AG04450 (cell line): ENCODE measurements at places on chromosomes 11 and 22. TPM values are rescaled to one million over a fixed set of nuclear protein-coding genes. Genes with fewer than 3 reads are reported as not detected.

DNA sequence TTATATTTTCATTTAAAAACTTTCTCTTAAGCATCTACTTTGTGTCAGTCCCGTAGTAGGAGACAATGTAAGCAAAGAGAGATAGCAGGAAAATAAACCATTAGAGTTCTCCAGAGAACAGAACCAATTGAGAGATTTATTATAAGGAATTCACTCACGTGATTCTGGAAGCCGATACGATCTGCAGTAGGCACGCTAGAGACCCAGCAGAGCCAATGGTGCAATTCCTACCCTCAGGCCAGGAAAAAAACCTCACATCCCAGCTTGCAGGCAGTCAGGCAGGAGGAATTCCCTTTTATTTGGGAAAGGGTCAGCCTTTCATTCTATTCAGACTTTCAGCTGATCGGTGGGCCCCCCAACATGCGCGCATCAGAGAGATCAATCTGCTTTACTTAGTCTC lies 7.3 kb upstream of the PLEKHA7 start:
- no peak for DNase-seq

- no peak for DNase-seq
These were observed 14.1 kb downstream of the PIK3IP1 start for GRCh38 chr22:31278151-31278621.

DNA sequence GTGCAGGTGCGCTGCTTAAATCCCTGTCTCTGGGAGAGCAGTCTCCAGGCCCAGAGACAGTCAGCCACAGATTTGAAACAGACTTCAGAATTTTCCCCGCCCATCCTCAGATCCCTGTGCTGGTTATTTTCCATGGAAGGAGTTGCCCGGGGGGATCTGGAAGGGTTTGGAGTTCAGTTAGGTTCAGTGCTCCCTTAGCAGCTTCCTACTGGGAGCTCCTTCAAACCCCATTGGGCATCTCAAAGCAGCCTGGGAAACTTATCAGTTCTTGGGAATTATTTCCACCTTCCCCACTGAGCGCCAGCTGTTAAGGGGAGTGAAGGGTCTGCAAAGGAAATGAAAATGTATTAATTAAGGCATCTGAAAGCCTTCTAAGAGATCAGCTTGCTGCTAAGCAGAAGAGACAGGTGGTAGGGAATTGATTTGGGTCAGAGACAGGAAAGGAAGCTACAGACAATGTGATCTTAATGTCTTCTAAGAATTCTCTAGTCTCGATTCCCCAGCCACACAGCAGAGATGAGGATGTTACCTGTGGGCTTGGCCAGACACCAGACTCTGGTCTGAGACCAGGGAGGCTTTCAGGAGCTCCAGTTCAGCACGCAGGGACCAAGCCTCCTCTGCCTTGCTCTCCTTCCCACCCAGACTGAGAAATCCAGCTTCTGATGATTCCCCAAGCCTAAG lies 106.2 kb upstream of the TBCEL start:
- no peak for DNase-seq

DNA sequence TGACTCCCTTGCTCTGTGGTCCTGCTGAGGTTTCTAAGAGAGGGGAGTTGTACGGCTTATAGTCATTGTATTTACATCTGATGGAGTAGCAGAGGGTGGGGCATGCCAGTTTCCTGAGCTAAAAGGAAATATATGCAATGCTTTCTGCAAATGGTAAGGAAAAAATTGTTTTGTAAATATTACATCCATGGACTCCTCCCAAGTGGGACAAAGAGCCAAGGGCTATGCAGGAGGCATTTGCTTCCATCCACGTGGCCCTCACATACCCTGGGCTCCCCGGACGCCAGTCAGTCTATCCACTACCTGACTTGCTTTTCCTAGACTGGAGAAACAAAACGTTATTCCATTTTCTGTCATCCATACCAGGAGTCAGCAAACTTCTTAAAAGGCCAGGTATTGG lies 59.7 kb upstream of the PITPNB start:
- DNase-seq: no peak

Gene TUBA8
- 2.7 and 3.0 TPM in 2 replicates for polyA plus RNA-seq

- no peak for DNase-seq
These were observed 41.6 kb downstream of the PITPNB start for GRCh38 chr22:27877501-27877900.

Gene FOLR3
- 0.24 and 0.25 TPM in 2 replicates for polyA plus RNA-seq

GRCh38 chr22:28230671-28231070 lies 311.6 kb upstream of the PITPNB start:
- DNase-seq: no peak

DNA sequence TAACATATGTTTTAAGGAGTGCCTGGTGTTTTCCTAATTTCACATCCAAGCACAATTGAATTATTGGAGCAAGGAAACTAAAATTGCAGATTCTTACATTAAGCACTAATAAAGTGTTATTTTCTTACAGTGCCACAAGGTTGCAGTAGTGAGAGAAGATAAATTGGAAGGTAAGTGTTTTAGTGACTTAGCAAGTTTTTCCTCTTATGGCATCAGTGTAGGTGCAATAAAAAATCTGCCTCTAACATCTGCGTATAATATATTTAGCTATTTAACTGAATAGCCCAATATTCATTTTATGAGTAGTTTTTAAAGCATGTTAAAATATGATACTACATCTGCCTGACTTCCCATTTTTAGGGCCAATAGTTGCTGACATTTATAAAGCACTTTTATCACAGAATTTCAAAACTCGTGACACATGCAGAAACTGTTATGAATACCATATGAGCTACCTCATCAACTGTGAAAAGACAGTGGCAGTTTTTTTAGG lies 19.0 kb downstream of the POLD3 start:
- DNase-seq: peak; percentile 54

DNA sequence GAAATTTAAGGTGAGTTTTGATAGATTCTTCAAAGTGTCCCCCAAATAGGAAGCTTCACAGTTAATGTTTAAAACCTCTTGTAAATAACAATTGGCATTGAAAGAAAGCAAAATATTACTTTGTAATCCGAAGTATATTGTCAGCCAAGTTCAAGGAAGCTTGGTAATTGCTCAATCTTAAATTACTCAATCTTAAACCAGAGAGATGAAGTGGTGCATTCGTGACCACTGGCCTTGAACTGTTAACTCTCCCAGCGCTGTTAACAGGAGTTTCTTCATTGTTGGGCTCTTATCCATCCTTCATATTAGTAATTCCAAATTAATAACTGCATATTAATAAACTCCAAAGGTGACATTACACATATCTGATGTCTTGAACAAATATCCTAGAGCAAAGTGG lies 20.6 kb upstream of the FDX1 start:
- no peak for DNase-seq

- no peak for DNase-seq
These were observed 30.4 kb downstream of the USH1C start for GRCh38 chr11:17513853-17514252.

- no peak for DNase-seq
These were observed 1335.3 kb downstream of the TBC1D22A start for GRCh38 chr22:48097723-48098122.

Gene ELF5
- polyA plus RNA-seq: not detected in 2 replicates

Gene MMP27
- not detected in 2 replicates for polyA plus RNA-seq

DNA sequence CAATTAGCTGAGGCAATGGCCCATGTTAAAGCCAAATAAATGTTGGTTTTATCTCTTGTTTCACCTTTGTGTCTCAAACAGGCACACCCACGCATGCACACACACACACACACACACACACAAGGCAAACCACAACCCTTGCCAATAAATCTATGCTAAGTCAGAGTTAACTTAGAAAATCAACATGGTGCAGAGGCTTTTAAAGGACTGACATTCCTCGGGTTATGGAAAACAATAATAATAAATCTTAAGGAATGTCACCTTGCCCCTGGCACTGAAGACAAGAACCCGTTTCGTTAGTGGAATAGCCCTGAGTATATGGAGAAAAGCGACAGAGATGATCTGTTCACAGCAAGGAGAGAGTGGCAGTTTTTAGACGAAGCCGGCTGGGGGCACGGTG lies 326.3 kb downstream of the NTM start:
- DNase-seq: no peak

Gene GAS2L1
- 4.5 and 5.2 TPM in 2 replicates for polyA plus RNA-seq

Gene SPDYC
- not detected in 2 replicates for polyA plus RNA-seq

Gene MMP3
- polyA plus RNA-seq: 1.2 and 2.1 TPM in 2 replicates

GRCh38 chr11:31687861-31688260 lies 123.3 kb downstream of the PAX6 start:
- DNase-seq: no peak

DNA sequence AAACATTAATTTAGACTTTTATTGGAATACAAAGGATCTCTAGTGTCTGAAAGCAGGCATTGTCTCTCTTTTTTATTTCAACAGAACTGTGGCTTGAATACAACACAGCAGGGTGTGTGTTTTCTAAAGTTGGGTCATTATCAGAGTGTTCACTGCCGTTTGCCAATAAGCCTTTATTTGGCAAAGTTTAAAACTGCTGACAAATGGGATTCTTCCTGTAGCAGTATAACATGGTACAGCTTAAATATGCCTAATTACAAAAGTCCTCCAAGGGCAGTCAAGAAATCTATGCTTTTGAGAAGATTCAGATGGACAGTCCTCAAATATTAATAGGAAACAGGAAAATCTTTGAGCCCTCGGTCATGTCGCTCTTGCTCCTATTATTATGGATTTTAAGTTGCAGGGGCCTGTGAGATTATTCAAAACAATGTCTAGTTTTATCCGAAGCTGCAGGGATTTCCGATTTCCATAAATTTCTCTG lies 199.9 kb downstream of the MAML2 start:
- no peak for DNase-seq

DNA sequence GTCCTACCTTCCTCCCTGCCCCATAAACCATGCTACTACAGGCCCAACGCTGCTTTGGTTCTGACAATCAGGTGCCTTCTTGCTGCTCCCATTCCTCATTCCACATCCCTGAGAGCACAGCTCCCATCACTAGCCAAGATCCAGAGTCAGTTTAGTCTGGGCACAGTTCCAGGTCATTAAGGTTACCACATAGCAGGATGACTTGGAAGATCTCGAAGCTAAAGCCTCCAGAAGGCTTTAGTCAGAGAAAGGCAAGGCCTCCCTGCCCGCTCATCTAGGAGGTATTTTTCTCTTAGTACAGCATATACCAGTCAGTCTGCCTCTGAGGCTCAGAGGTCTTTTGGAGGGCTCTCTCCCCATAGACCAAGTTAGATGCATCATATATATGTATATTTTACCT lies 30.3 kb downstream of the TRIM66 start:
- peak; percentile 93 for DNase-seq

Gene PGGHG
- 4.0 and 5.2 TPM in 2 replicates for polyA plus RNA-seq

GRCh38 chr11:111845276-111846028 lies 25.9 kb downstream of the ALG9 start:
- no peak for DNase-seq

DNA sequence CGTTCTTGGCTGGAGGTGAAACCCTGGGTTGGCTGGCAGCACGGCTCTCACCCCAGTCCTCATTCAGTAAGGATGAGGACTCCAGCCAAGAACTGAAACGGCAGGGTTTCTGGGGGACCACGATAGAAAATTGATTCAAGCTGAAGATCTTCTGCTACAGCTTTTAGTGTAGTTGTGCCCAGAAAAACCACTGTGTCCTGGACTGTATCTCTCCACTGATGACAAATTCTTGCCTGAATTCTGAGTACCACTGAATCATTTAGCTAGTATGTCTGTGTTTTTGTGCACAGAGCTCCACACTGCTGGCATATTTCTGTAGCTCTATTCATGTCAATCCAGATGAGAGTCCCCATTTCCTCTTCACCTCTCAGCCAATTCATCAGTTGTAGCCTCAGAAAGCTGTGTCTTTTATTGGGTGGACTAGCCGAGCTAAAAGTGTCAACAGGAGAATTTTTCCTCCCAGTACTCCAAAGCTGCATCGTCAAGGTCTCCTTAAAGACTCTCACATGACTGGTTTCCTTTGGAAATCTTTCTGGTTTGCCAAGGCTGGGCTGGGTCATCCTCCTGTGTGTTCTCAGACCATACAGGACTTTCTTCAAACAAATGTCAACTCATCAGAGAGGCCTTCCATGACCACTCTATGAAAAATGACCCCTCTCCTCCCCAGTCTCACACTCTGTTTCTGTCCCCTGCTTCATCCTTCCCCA lies 144.6 kb downstream of the LDLRAD3 start:
- no peak for DNase-seq
